ENCODE measurements at places on chromosomes 1 and 21. TPM values are rescaled to one million over a fixed set of nuclear protein-coding genes. Genes with fewer than 3 reads are reported as not detected.

The UBE2G2 gene
- 74.9 TPM for total RNA-seq

The TDRD10 gene
- 10.5 TPM for total RNA-seq

- peak; percentile 88 for DNase-seq
- H3K27ac ChIP-seq, result no peak within 1 kb of the TSS
- H3K4me1 ChIP-seq, result peaks cover 16% of the 10 kb centered on the region
- no peaks in the 10 kb centered on the region for H3K36me3 ChIP-seq
Measured at GRCh38 chr1:202710070-202711045, at the start of gene SYT2. Gene SYT2, minus strand, starts transcription at chr1:202710454. Its CDS starts 104,682 bp downstream, at chr1:202605772.

GRCh38 chr1:29703596-29704370 is 467.5 kb downstream of the PTPRU start:
- no peak overlapping the region for H3K27ac ChIP-seq
- no peak for DNase-seq
- no peaks in the 10 kb centered on the region for H3K27me3 ChIP-seq
- peaks cover 3% of the 10 kb centered on the region for H3K4me1 ChIP-seq
- H3K36me3 ChIP-seq, result no peaks in the 10 kb centered on the region

DNA sequence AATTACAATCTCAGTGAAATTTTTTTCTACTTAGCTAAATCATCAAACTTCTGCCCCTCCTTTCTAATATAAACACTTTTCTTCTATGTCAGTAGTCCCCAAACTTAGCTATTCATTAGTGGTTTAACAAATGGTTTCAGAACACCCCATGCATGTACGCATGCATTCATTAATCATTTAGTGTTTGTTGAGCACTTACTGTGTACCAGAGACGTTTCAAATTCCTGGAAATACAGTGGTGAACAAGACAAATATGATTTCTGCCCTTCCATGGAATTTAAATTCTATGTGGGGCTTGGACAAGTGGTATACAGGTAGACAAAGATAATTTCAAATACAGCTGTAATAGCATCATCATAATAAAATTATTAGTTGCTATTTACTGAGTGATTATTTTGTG is 1.5 kb downstream of the ZBTB40 start:
- H3K27me3 ChIP-seq, result no peaks in the 10 kb centered on the region
- no peaks in the 10 kb centered on the region for H3K36me3 ChIP-seq
- peaks cover 15% of the 10 kb centered on the region for H3K4me1 ChIP-seq
- DNase-seq, result no peak

- H3K4me3 ChIP-seq, result no peak overlapping the region
- H3K27ac ChIP-seq, result no peak overlapping the region
- no peaks in the 10 kb centered on the region for H3K27me3 ChIP-seq
Measured at GRCh38 chr1:101175886-101176285, 60.9 kb upstream of the S1PR1 start.

All from upper lobe of left lung (tissue), 6 donors.